Psoas muscle (tissue), 8 donors: ENCODE measurements at places on chromosomes 13 and 19. TPM values are rescaled to one million over a fixed set of nuclear protein-coding genes. Genes with fewer than 3 reads are reported as not detected.

- no peak for DNase-seq
These were observed 185.7 kb downstream of the ABCC4 start for GRCh38 chr13:95115525-95115924.

DNA sequence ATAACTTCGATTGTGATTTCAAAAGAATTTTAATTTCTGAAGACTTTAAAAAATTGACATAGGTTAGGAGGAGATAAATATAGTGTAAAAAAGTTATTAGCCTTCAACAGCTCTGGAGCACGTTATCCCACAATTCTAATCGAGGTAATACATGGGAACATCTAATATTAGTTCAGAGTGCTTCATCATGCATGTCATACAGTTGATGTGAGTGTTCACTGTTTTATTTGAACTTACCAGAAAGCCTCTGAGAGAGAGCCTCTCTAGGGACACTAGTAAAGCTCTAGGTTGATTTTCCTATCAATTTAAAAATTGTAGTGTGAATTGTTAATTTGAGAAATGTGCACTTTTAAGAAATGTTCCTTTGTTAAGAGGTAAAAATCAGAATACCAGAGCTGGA lies 140.4 kb downstream of the LMO7 start:
- no peak for DNase-seq

GRCh38 chr13:74009100-74009668 lies 125.0 kb downstream of the KLF12 start:
- DNase-seq = no peak

- DNase-seq = no peak
These were observed 16.3 kb downstream of the POP4 start for GRCh38 chr19:29622166-29623070.

Gene KLK7
- polyA plus RNA-seq = not detected

Gene ZNF345
- polyA plus RNA-seq = 1.1 TPM

Gene NRTN
- not detected for polyA plus RNA-seq
